ENCODE measurements at places on chromosomes 16 and 17.
A peak's percentile ranks its signal among the peaks of the same experiment; 100 is the strongest.

DNA sequence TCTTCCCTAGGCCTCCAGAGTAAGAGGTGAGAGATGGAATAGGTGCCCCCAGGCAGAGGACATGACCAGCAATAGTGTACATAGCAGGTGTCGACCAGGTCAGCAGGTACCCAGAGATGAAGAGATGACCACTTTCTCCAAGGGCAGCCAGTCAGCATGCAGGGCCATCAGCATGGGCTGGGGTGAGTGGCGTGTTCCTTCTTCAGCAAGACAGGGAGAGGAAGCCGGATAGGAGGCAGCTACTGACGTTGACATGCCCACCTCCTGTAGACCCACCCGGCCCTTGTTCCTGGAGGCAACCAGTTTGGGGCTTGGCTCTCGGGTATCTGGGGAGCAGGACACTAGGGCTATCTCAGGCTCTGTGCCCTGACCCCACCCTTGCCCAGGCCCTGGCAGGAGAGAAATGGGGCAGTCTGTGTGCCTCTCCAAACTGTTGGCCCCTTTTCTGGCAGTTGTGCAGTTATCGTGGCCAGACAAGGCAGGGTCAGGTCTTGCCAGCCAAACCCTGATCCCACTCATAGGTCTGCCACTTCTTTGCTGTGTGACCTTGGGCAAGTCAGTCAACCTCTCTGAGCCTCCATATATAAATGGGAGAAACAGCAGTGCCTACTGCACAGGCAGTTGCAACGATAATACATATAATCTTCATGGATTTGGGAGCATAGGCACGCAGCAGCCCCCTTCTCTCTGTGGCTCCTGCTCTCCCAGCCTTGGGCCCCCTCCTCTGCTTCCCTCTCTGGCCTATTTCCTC, 1.4 kb upstream of the NDRG4 start:
- no peak for DNase-seq

- no peak for DNase-seq
Measured at GRCh38 chr16:11151885-11152629, 103.9 kb downstream of the SOCS1 start.

DNA sequence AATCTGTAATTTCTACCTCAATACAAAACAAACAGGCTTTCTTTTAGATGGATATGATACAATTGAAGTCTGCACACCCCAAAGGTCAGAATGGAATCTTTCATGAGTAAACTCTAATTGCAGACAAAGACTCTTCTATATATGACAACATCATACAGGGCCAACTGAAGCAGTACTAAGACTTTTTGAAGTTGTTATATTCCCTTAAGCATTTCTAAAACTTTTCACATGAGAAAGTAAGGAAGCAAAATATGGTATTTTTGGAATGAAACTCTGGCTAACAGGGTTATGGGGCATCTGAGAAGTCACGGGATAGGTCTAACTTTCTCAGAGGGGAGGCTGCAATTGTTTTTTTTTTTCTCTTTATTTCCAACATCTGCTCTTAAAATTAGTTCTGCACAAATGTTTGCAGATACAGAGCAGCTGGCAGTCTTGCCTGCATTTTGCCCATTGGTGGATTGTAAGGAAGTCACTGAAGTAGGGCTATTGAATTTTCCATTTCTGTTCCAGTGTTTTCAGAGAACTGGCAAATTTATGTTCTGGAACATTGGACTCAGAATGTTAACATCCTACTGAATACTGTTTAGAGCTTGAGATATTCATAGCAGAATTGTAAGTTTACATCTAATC, 59.1 kb downstream of the SSH2 start:
- peak; percentile 43 for DNase-seq

GRCh38 chr17:61248399-61248798, 151.2 kb upstream of the TBX2 start:
- DNase-seq = no peak

DNA sequence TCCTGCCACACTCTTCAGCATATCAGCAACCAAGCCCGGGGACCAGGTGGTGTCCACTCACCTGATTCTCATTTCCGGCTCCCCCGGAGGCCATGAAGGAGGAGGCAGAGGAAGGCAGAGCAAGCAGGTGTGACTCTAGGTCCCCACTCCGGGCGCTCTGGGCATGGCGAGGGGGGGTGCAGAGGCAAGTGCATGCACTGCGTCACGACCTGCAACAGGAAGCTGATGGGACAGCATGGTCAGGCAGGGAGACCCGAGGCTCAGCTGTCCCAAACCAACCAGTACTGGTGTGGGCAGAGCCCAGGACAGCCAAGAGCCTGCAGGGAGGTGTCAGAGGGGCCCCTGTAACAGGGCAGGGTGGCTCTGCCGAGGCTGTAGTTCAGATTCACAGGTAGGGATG, 2.1 kb upstream of the ENGASE start:
- DNase-seq = no peak

DNA sequence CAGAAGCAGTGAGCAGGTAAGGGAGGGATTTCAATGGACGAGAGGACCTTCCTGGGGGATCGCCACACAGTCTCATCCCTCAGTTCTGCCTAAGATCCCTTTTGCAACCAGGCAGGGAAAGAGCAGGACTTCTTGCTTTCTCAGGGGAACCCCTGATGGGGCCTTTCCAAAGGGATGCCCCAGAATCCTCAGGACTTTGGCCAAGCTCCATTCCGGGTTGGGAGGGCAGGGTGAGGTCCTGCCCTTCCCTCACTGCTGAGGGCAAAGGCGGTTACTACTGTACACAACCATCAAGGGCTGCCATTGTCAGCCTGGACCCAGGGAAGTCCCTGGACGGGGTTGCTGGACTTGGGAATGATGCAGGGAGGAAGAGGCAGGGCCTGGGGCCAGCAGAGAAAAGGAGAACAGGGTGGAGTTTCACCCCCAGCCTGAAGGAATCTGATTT, 9.7 kb downstream of the PRR29 start:
- DNase-seq = no peak
